ENCODE measurements at places on chromosomes 3 and 15.

- no peak for DNase-seq
Measured at GRCh38 chr3:183912895-183913579, 28.4 kb upstream of the PARL start.

- DNase-seq = no peak
Measured at GRCh38 chr3:25861566-25861965, 71.7 kb downstream of the OXSM start.

- no peak for DNase-seq
Measured at GRCh38 chr3:156787926-156788663, 38.1 kb upstream of the LEKR1 start.

DNA sequence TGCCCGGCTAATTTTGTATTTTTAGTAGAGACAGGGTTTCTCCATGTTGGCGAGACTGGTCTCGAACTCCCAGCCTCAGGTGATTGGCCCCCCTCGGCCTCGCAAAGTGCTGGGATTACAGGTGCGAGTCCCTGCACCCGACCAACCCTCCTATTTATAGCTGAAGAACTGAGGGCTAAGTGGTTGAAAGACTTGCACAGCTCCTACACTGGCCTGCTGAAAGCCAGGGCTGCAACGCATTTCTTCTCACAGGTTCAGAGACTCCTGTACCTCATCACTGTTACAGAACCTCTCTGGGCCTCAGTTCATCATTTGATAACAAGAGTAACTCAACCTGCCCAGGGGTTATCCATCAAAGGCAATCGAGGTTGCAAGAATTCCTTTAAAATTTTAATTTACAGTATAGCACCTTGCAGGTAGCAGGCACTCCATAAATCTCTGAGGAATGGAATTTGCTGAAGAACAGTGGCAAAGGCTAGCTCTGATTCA is 626.5 kb upstream of the TBL1XR1 start:
- DNase-seq = no peak

DNA sequence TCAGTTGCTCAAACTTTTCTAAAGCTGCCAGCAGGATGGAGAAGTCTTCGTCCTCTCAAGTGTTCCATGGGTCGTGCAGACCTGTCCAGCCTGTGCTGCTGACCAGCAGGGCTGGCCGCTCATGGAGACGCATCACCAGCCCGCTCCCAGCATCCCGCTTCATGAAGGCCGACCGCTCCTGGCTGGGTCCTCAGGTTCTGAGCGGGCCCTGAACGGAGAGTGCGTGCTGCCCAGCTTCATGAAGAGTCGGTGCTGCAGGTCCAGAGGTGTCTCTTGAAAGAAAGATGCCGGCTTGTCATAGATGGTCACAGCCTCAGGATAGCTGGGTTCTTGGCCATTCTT is 75.8 kb upstream of the KCNAB1 start:
- no peak for DNase-seq

GRCh38 chr3:34869696-34870095 is 769.6 kb upstream of the ARPP21 start:
- DNase-seq = no peak

DNA sequence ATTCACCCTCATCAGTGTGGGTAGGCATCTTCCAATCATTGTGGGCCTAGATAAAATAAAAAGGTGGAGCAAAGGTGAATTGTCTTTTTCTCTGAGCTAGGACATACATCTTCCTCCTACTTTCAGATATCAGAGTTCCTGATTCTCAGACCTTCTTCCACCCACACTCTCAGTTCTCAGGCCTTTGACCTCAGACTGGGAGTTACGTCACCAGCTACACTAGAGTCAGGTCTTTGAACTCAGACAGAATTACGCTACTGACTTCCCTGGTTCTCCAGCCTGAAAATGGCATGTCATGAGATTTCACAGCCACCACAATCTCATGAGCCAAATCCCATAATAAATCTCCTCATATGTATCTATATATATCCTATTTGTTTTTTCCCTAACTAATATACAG is 39.0 kb downstream of the STRIT1 start:
- DNase-seq = no peak

GRCh38 chr3:52530918-52531826 is 2.5 kb downstream of the NT5DC2 start:
- DNase-seq = peak; percentile 85

- no peak for DNase-seq
Measured at GRCh38 chr15:88231909-88232644, 24.5 kb downstream of the NTRK3 start.

- DNase-seq = no peak
Measured at GRCh38 chr3:172107403-172107802, 68.0 kb downstream of the FNDC3B start.

DNA sequence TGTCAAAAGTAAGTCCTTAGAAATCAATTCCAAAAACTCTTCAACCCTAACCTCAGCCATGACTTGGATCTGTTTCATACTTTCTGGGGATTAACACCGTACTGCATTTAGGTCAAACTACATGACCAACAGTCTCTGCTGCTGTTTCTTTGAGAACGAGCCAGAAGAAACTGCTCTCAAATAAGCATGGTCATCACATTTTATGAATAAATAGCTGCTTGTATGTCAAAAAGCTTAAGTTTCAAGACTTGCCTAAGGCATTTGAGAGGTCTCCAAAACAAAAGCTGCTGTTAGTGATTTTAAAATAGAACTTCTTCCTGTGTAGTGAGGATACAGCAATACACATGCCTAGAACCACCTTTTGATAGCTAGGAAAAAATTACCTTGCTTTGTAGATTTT is 166.3 kb upstream of the CHRM5 start:
- no peak for DNase-seq

DNA sequence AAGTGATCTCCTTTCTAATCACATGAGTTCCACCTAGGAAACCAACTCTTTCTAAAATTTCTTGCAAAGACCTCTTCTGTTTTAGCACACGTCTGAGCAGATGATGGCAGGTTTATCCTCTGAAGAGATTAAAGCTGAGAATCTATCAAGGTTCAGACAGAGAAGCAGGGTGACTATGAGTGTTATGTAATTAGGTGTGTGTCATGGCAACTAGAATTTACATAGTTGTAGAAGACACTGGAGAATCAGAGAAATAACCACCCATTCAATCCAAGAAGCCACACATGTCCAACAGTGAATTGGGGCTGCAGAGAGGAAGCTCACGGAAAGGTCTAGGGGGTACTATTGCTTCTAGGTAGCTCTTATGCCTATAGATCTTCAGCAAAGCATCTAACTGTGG is 600.5 kb downstream of the PYDC2 start:
- no peak for DNase-seq

- DNase-seq = no peak
Measured at GRCh38 chr15:74443100-74443909, 9.5 kb upstream of the SEMA7A start.

DNA sequence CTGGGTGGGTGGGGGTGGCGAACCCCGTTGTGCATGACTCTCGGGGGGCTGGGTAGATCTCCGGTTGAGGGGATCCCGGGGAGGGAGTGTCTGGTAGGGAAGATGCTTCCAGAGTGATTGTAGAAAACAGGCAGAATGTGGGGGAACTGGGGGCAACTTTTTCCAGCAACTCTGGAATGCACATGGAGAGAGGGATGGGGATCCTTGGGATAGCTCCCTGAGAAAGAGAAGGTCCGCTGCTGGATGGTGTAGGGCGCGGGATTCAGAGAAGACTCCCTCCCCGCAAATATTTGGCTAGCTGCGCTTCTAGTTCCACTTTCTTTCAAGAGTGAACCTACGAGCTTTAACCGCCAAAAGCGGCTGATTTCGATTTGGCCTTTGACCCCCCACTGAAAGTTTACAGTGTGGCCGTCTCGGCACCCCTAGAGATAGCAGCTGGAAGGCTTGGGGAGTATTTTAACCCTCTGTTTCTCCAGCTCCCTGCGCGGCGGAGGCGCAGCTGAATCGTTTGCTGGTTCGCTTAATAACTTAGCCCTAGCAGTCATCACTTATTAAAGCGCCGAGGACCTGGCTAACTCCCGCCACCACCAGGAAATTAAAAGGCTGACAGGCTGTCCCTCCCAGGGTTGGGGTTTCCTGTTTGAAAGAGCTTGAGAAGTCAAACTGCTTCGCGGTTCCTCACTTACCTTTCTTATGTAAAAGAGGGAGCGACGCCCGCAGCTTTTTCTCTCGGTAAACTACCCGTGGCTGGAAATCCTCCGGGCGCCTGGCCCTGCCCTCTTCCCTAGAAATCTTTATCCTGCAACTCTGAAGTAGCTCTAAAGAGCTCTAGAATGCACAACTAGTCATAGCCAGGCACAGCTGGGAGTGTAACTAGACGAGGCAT is 1.2 kb downstream of the PHLDB2 start:
- peak; percentile 95 for DNase-seq

- DNase-seq = no peak
Measured at GRCh38 chr15:41347236-41347635, 14.6 kb downstream of the NUSAP1 start.

GRCh38 chr15:68484696-68485400 is 52.9 kb upstream of the ITGA11 start:
- peak; percentile 84 for DNase-seq

- no peak for DNase-seq
Measured at GRCh38 chr3:43723121-43723734, 32.5 kb downstream of the ABHD5 start.

- DNase-seq = no peak
Measured at GRCh38 chr3:40304352-40304751, 5.2 kb upstream of the EIF1B start.

DNA sequence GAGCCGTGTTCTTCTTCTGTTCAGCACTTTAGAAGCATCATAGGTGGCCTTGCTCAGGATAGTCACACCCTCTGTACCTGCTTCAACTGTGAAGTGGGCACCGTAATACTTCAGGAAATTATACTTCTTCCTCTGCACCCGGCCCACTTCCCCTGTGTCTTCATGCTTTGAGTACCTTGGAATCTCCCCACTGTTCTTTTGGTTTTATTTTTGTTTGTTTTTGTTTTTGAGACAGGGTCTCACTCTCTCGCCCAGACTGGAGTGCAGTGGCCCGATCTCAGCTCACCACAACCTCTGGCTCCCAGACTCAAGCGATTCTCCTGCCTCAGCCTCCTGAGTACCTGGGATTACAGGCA is 1.7 kb downstream of the P2RY14 start:
- DNase-seq = no peak

- DNase-seq = no peak
Measured at GRCh38 chr3:34140616-34141015, 342.2 kb downstream of the PDCD6IP start.

DNA sequence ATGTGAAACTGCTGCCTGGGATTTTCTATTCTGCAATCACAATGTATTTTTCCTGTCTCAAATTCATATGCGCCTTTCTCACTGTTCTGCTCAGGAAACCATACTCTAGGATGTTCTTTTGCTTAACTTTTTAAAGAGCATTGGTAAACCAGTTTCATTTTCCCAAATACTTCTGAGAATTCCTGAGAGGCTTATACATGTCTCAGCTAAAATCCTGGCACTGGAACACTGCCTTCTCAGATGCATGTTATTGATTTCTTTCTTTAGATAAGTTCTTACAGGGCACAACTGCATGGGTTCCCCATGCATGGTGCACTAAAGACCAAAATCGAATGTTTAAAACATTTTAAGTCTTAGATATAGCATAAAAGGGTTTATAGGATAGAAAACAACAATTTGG is 178.3 kb upstream of the PLSCR5 start:
- DNase-seq = no peak

DNA sequence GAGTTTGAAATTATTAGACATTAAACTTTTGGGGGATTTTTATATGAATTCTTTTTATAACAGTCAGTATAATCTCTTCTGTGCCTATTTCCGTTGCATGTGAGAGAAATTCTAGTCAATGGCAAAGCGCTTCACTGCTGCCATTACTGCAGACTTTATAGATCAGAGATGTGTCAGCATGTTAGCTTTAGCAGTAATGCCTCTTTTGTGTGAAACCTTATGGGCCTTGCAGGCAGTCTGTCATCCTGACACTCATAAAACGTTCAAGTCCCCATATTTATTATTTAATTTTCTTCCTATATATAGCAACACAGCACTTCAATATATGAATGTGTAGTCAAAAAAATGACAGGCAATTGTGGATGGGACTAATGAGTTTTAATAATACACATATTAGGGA is 191.0 kb downstream of the NLGN1 start:
- DNase-seq = no peak

GRCh38 chr15:80459380-80459779 is 55.2 kb downstream of the ARNT2 start:
- DNase-seq = no peak

GRCh38 chr3:12296511-12296910 is 7.6 kb downstream of the PPARG start:
- DNase-seq = no peak

DNA sequence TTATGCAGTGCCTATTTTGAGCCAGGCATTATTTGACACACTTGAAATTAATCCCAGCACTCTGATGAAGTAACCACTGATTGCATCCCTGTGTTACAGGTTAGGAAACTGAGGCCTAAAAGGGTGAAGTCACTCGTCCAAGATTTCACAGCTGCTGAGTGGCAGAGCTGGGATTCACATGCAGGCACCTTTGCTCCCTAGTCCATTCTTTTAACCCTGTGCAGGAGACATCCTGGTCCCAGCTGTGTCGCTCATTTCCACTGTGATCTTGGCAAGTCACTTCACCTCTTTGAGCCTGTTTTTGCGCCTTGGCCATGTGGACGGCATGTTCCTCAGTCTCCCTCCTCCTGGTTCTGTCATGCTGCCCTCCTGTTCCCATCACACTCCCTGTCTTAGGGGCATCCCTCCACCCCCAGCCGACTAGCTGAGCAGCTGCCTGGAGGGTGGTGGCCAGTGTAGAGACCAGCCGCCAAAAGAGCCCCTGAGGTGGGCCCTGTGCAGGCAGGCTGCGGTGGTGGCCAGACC is 70.6 kb downstream of the SMAD6 start:
- DNase-seq = no peak

DNA sequence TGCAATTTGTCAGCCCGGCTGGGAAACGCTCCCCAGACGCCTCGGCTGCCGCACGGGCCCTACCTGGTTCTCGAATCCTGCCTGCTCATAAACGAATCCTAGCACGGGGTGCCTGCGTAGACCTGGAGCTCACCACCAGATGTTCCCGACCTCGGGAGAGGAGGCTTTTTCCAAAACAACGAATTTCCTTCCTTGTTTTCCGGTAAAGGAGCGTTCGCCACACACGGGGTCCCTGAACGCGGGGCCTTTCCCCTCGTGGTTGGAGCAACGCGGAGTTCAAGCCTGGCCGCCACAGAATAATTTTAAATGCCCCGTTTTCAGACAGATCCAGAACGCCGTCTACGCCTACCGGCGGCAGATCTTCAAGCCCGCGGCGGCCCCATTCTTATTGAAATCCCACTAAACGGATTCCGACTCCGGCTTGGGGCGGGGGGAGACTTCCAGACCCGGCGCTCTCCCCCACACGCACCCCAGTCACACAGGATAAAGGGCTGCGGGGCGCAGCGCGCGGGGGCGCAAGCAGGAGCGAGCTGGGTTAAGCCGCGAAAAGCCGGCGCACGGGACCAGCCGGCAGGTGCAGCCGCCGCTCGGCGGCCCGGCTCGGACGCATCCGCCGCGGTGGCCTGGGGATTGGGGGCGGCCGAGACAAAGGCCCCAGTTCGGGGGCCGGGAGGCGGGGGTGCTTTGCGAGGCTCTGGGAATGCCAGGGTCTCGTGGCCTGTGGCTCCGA is 895 bp downstream of the GATA2 start:
- peak; percentile 83 for DNase-seq

Data from lower leg skin (tissue), 4 donors.